Stimulated activated CD8-positive, alpha-beta memory T cell treated with anti-CD3 and anti-CD28 coated beads, Interleukin-4, amount 100 ng/mL, for 48 hours (primary cell): ENCODE measurements at places on chromosomes 12 and 14.

DNA sequence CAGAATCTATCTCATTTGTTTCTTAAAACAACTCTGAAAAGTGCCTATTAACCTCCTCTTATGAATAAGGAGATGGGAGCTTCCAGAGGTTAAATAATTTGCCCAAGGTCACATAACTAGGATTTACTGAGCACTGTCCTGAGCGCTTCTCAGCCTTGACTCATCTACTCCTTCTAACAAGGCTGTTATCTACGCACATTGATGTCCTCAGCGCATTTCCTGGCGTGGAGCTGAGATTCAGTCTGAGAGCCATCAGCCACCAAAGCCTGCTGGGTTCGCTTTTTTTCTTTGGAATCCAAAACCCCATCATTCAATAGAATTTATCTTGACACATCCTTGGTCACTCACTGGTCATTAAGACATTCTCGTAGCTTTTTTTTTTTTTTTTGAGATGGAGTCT, 29.3 kb downstream of the AK7 start:
- DNase-seq = no peak

DNA sequence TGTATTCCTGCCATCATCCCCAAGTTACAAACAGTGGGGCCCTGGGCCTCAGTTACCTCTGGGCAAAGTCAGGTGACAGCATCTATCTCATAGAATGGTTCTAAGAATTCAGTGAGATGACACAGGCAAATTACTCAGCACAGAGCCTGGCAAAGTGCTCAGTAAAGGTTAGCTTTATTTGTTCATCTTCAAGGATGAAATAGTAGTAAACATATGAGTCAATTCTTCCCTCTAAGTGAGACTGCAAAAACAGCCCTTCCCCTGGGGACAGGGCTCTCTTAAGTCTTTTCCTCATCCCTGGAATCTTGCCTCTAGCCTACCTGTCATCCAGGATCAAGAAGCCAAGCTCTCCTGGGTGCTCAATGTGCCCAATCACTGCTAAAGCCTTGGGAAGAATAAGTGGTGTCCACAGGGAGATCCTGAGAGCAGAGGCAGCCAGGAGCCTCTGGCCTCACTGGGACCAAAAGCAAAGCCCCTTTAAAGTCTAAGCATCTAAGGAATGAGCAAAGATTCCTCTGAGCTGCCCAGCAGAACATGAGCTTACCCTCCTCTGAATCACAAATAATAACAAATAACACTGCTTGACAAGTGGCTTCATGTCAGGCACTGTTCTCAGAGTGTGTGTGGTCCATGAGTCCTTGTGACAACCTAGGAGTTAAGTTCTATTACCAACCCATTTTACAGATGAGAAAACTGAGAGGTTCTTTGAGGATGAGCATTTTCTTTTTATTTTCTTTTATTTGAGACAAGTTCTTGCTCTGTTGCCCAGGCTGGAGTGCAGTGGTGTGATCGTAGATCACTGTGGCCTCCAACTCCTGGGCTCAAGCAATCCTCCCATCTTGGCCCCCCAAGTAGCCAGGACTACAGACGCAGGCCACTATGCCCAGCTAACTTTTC, 12.1 kb downstream of the NUAK1 start:
- DNase-seq = no peak

DNA sequence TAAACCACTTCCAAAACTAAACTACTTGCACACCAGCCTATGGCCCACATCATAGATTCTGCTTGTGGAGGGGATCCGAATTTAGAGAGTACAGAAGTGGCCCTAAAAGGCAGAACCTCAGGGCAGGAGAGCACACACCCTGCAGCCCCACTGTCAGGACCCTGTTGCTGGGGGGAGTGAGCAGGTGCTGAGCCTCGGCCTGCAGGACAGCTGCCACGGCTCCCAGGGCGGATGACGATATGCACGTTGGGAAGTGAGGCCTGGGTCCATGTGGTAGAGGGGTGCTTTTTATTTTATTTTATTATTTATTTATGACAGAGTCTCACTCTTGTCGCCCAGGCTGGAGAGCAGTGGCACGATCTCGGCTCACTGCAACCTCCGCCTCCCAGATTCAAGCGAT, 73.5 kb downstream of the TNFAIP2 start:
- no peak for DNase-seq

DNA sequence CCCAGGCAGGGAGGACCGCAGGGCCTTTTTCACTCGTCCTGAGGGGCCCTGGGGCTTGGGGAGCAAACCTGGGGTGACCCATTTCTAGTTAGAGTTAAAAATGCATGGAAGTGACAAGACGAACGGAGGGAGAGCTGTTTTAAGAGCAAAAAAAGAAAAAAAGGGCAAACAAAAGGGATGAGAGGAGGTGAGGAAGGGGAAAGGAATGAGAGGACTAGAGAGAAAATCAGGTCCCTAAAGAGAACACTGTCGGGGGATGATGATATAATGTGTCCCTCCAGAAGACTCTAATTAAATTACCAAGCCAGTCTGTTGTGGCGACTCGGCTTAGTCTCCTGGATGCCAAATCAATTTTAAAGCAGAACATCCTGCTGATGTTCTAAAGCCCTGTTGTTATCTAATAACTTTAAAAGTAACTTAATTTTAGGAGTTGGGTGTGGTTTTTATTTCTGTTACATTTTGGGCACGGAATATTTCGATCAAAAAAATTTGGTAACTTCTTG, 1.1 kb downstream of the ANO6 start:
- no peak for DNase-seq

GRCh38 chr14:89268514-89268913, 148.5 kb downstream of the FOXN3 start:
- DNase-seq = no peak

- DNase-seq = no peak
Observed at GRCh38 chr12:73531752-73532151, 1005.9 kb upstream of the ATXN7L3B start.

GRCh38 chr14:22319526-22320361, 269.3 kb downstream of the DAD1 start:
- no peak for DNase-seq

DNA sequence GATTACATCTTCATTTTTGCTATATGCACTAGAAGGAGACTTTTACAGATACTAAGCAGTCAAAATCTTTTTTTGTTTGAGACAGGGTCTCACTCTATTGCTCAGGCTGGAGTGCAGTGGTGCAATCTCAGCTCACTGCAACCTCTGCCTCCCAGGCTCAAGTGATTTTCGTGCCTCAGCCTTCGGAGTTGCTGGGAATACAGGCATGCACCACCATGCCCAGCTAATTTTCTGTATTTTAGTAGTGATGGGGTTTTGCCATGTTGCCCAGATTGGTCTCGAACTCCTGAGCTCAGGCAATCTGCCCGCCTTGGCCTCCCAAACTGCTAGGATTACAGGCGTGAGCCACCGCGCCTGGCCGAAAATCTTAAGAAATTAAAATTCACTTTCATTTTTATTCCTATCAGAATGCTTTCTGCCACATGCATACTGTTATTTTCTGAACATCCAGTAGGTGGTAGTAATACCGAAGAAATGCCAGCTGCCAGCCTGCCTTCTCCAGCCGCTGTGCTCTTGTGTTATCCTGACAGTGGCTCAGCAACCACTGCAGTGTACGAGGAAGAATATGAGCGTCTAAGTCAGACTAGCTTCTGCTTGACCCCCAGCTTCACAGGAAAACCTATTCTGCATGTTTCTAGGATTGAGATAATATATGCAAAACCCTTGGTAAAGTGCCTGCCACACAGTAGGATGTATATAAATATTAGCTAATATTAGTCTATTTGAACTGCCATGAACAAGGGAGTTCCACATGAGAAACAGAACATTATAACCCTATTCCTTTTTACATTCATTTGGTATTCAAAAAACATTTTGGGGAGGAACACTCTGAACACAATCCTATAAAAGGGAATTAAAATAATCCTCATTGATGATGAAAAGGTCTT, 54.2 kb downstream of the RPAP3 start:
- peak; percentile 42 for DNase-seq

- no peak for DNase-seq
Observed at GRCh38 chr14:52039124-52039815, 29.6 kb downstream of the NID2 start.

GRCh38 chr12:31317471-31318395, 8.2 kb downstream of the SINHCAF start:
- no peak for DNase-seq

- DNase-seq = no peak
Observed at GRCh38 chr12:19036673-19037357, 92.7 kb upstream of the PLEKHA5 start.

DNA sequence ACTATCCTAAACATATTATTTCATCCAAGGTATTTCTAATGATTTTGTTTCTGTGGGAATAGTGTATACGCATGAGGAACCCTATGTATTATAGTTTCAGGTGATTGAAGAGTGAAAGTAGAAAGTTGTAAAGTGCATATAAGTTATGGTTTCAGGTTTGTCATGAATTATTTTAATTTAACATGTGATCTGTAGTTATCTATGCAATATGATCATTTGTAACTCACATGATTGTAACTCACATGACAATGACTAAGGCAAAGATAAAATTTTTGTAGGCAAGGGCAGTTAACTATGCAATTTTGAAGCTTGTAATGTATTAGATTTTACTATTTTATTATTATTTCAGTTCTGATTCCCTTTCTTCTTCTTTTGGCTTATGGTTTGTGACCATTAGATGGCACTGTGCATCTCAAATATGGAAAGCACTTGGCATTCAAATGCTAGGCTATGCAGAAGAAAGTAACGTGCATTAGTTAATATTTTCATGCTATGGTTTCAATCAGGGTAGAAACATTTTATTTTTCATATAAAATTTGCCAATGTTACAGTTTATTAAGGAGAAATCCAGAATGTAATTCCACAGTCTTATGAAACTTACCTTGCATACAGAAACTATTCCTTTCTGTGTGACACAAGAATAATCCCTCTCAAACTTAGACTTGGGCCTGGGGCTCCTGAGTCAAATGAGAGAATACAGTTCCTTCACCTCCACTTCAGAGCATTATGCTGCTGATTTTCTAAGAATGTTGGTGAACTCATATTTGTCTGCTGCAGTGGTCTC, 15.8 kb upstream of the TMEM30B start:
- DNase-seq = no peak

GRCh38 chr14:78292003-78292402, 121.8 kb downstream of the NRXN3 start:
- no peak for DNase-seq

GRCh38 chr14:85597701-85598100, 67.8 kb downstream of the FLRT2 start:
- DNase-seq = no peak

DNA sequence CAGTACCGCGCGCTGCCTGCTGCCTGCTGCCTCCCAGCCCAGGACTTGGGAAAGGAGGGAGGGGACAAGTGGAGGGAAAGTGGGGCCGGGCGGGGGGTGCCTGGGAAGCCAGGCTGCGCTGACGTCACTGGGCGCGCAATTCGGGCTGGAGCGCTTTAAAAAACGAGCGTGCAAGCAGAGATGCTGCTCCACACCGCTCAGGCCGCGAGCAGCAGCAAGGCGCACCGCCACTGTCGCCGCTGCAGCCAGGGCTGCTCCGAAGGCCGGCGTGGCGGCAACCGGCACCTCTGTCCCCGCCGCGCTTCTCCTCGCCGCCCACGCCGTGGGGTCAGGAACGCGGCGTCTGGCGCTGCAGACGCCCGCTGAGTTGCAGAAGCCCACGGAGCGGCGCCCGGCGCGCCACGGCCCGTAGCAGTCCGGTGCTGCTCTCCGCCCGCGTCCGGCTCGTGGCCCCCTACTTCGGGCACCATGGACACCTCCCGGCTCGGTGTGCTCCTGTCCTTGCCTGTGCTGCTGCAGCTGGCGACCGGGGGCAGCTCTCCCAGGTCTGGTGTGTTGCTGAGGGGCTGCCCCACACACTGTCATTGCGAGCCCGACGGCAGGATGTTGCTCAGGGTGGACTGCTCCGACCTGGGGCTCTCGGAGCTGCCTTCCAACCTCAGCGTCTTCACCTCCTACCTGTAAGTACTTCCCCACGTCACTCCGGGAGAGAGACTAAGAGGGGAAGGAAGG, at the start of gene LGR5:
LGR5 (plus strand) TSS at position 186 of the 732 bp plus-strand sequence; CDS start at position 469, 283 bp downstream.
- peak; percentile 31 for DNase-seq

DNA sequence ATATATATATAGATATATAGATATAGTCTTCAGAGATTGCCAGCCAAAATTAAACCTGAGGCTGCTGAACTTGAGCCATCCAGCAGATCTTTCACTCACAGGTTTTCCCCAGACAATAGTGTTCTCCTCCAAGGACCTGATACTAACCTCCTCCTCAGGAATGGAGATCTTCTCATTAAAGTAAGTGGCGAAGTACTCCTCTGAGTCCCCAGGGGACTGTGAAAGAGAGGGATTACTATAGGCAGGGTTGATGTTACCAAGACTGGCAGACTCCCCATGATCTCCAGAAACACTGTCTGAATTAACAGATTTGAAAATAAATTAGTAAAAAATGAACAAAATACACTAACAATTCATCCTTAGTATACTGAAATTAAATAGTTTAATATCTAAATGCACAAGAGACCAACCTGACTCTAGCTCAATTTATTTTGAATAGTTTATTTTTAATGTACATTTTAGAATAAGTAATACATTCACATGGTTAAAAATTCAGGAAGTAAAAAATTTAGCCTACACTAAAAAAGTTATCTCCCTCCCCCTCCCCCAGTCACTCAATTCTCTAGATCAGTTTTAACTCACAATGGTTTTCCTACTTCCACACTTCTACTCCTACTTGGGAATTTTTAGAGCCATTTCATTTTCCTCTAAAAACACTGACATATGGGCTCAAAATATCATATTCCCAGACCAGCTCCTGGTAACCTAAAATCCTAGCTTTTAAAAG, 17.7 kb downstream of the SLC11A2 start:
- DNase-seq = no peak

DNA sequence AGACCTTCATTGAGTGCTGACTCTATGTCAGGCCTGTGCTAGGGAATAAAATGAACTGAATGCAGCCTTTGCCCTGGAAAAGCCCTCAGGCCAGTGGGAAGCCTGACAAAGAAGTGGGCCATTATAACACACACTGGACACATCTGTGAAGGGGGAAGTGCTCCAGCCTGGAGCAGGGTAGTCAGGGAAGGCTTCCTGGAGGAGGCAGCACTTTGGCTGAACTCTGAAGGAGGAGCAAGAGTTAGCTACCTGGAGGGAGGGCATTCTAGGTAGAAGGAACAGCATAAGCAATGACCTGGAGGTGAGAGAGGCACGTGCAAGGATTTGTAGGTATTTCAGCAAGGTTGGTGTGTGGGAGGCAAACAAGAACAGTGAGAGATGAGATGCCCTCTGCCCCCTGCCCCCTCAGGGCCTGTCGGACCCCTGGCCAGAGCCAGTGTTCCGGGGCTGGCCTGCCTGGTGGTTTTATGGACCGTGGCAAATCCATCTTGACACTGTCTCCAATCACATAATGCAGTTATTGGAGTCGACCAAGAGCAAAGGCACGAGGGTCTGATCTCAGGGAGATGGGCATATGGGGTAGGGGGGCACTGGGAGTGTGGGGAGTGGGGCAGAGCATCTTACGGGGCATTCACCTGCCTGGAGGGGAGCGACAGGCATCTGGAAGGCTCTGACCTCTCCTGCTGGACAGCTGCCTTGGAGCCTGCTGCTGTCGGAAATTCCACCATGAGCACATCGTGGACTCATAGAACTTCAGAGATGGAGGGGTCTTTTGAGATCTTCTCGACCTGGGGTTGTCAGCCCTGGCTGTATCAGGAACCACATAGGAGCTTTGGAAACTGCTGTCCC, 2.7 kb upstream of the FAM222A start:
- DNase-seq = no peak

GRCh38 chr14:97539884-97540283, 742.7 kb downstream of the VRK1 start:
- DNase-seq = no peak
